Testis (tissue), 5 donors: ENCODE measurements at places on chromosomes 3 and 15.
A peak's percentile ranks its signal among the peaks of the same experiment; 100 is the strongest.

- DNase-seq = no peak
Measured at GRCh38 chr15:69297642-69298353, 914 bp upstream of the PAQR5 start.

GRCh38 chr3:31176045-31176444, 281.6 kb upstream of the GADL1 start:
- DNase-seq = no peak

DNA sequence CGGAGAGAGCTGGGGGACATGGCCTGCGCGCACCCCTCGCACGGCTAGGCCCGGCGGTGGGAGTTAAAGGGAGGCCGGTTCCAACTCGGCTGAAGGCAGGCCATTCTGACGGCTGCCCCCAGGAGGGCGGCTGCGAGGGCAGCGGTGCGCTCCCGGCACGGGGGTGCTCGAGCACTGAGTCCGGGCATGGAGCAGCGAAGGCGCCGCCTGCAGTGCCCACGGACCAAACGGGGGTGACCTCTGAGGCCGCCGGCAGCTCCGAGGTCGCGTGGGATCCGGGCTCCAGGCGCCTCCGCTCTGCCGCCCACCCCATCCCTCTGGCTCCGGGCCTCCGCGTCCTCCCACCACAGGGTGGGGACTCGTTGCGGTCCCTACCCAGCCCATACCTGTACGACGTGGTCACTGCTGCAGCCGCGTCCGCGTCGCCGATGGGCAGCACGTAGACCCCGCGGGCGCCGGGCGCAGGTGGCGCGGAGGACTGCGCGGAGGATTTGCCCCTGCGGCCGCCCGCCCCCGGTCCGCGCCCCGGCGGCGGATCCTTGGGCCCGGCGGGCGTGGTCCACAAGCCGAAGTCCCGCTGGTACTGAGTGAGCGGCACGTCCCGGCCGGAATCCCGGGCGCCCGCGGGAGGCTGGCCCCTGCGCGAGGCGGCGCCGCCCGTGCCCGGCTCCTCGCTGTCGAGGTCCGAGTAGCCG, 469 bp downstream of the MAP6D1 start:
- no peak for DNase-seq

GRCh38 chr15:67542420-67543347, at the start of gene MAP2K5:
MAP2K5 (plus strand) TSS chr15:67542703; CDS start chr15:67543336, 633 bp downstream.
- DNase-seq = peak; percentile 92

GRCh38 chr15:72845981-72846383, 62.4 kb upstream of the ADPGK start:
- DNase-seq = no peak

DNA sequence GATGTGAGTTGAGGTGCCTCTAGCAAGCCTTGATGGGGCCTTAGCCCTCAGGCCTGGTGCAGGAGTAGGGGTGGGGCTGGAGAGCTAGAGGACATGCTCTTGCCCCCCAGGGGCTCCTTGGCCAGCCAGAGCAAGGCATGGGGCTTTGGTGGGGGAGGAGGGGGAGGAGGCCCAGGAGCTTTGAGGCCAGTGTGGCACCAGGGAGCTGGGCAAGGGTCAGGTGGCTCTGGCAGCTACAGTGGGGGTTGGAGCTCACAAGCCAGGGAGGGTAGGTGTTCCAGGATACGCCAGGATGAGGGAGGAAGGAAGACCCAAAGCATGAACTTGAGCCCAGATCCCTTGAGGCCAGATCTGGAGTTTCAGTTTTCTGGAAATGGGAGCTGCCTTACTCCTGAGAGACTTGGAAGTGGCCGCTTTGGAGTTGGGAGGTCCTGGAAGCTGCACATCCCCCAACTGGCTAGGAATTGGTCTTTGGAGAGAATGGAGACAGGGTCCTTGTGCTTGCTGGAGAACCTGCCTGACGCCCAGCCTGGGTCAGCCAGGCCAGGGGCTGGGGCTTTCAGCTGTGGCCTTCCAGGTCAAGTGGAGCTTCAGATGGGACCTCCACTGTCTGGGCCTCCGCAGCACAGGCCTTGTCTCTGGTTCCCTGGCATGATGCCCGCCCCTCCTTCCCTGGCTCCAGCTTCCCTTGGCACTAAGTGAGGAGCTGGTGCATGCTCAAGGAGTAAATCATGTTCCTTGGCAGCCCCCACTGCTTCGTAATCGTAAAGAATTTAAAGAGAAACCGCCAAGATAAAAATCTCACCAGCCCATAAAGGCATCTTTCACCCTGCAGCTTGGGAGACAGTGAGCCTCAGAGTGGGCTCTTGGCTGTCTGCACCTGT, 8.7 kb downstream of the SEMA3F start:
- DNase-seq = peak; percentile 72

DNA sequence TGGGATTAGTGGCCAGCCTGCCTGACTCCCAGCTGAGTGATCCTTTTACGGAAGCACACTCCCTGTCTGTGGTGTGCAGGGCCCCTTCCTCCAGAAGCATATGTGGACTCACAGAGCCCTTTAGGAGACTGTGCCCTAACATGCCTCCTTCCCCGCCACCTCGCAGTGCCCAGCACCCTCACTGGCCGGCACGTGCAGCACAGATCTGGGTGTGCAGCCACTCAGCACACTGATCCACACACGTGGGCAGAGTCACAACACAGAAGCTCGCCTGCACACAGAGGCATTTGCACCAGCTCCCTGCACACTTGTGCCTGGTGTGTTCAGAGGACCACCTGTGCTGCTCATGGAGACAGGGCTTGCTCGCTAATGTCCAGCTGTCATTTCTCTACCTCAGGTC, 23.6 kb upstream of the CSPG4 start:
- DNase-seq = no peak

- DNase-seq = no peak
Measured at GRCh38 chr3:134697830-134698689, 47.2 kb upstream of the KY start.

- DNase-seq = no peak
Measured at GRCh38 chr3:25818335-25818734, 28.4 kb downstream of the OXSM start.

- no peak for DNase-seq
Measured at GRCh38 chr3:127860211-127860696, 37.9 kb upstream of the MGLL start.

GRCh38 chr3:72571638-72572114, 276.6 kb downstream of the SHQ1 start:
- no peak for DNase-seq

DNA sequence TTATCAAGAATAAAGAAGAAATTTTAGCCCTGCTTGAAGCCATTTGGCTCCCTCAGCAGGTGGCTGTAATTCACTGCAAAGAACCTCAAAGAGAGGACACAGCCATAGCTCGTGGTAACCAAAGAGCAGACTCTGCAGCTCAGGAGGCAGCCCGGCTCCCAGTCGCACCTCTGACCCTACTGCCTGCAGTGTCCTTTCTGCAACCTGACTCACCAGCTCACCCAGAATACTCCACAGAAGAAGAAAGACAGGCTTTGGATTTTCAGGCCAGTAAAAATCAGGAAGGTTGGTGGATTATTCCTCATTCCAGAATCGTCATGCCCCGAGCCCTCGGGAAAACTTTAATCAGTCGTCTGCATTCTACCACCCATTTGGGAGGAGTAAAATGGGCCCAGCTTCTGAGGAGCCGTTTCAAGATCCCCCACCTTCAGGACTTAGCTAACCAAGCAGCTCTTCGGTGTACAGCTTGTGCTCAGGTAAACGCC, 38.6 kb downstream of the ZBTB11 start:
- no peak for DNase-seq

DNA sequence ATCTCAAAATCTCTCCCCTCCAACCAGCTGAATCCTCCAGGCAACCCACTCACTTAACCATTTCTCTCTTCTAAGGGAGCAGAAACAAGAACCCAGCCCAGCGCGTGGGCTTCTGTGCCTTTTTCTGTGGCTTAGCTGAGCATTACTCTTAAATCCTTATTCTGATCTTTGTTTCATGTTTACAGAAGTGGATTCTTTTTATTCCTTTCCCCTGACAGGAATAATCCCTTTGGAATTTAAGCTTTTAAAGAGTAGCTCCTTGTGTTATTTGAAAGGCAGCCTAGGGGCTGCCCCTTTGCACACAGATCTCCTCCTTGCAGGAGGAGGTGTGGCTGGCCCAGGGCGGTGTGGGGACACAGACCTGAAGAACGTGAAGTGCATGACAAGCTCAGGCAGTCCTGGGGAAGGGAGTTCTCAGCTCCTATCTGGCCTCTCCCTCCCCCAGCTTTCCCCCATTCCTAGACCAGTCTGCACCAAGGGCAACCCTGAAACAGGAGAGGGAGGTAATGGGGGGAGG, 77.1 kb upstream of the UBE2E1 start:
- DNase-seq = peak; percentile 36

GRCh38 chr3:9169956-9170850, 79.2 kb downstream of the SRGAP3 start:
- no peak for DNase-seq

- DNase-seq = no peak
Measured at GRCh38 chr15:70340494-70340870, 242.8 kb upstream of the TLE3 start.

DNA sequence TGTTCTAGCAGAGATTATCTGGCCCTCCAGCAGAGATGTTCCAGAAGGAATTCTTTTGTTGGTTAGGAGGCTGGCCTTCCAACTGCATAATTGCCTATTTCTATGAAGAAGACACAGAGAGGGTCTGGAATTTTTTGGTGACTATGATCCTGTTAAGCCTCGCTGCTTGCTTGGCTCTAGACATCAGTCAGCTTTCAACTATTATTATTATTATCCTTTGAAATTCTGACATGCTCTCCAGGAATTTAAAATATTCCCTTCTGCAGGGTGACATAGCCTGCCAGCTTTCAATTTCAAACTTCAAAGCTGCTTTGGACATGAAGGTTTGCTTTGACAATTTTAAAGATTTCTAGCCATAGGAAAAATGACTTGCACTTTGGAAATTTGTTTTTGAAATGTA, 26.3 kb upstream of the ZNF148 start:
- no peak for DNase-seq

DNA sequence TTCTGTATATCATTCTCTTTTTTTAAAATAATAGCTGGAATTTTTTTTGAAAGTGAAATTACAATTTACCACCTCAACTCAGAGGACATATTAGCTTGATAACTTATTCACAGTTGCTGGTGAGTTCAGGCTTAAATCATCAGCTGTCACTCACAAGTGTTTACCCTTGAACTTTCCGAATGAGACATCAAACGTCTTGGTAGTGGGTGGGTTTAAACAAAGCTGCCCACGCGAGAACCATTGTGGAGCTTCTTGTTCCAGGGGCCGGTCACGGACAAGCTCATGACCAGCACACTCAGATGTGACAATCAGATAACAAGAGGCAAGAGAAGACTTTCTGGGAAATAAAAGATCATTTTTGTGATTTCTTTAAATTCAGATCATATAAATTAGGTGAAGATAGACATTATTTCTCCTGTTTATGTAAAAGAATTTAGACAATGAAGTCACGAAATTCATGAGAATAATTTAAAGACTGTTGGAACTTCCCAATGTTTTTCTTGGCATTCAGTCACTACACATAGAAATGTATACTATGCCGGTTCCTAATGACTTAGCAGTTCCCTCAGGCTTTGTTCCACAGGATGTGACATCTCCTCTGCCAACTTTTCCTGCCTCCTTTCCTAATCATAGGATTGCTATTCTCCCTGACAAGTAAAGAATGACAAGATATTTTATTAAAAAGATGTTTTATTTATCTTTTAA, 29.3 kb downstream of the BTD start:
- no peak for DNase-seq

- no peak for DNase-seq
Measured at GRCh38 chr15:98646546-98647025, 1.8 kb upstream of the IGF1R start.

DNA sequence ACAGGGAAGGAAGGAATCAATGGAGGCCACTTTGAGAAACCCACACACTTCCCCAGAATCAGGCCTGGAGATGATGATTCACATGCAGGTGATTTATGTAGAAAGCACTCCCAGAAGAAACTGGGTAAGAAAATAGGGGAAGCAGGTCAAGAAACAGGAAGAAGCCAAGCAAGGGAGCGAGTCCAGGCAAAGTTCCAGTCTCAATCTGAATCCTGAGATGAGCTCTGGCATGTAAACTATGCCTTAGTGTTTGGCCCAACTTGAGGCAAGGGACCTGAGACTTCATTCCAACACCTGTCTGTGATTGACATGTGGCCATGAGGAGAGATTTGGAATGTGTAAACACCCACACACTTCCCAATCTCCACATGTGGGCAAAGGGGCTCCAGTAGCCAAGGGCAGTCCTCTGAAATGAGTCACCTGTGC, 61.6 kb upstream of the CTNNB1 start:
- DNase-seq = no peak

- DNase-seq = no peak
Measured at GRCh38 chr3:82163907-82164520, 402.6 kb upstream of the GBE1 start.

DNA sequence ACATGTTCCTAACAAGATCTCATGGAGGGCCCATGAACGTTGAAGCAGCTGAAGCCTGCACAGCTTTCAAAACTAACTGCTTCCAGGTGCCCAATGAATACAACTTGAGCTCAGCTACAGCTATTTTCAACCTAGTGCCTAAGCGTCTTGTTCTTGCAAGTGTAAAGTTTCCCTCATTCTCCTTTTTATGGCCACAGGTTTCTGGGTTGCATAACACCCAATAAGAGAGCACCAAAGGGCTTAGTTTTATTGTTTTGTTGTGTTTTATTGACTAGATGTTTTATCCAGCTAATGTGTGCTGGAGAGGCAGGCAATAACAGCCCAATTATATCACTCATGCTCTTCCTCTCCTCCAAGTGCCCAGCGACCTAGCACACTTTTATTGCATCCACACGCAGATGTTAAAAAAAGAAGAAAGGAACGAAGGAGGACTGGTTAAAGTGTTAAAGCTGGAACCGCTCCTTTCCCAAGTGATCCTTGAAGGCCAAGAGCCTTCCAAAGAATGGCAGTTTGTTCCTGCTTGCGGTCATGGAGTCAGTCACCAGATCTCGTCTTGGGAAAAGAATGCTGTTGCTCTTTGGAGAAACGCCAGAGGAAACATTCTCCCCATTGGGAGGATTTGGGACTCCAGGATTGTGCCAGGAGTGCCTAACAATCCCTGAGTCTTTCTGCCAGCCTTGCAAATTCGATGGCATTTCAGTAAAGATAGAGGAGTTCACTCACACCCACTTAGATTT, 156.9 kb downstream of the MEX3B start:
- DNase-seq = no peak

DNA sequence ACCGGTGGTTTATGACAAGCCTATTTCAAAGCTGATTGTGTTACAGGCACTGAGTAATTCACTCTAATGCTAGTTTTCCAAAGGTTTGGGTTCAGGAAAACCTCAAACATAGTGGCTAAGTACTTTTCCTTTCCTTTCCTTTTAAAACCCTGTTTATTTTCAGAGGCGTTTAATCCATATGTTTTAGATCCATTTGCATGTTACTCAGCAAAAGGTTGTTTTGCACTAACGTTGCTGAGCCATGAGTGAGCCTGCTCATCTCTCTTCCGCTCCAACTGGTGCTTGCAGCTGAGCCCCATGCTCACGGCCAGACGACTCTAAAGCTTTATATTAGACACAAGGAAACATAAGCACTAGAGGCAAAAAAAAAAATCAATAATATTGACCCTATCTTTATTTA, 9.4 kb downstream of the CEMIP start:
- no peak for DNase-seq

DNA sequence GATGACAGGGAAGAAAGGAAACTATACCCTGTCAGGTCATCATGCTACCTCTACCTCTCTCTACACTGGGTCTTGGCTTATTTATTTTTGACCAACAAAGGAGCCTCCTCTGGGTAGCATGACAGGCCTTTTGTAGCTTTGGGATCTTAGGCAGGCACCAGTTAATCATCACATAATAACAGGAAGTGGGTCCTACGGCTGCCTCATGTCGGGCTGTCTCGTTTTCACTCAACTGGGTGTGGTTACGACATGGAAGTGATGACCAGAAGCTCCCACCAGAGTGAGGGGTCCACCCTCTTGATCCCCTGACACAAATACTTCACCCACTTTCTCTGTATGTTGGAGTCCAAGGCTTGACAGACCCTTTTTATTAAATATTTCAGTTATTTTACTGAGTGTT, 105.3 kb downstream of the CD47 start:
- no peak for DNase-seq
